ENCODE measurements at places on chromosomes 16 and 17.
A peak's percentile ranks its signal among the peaks of the same experiment; 100 is the strongest.

GRCh38 chr17:43368740-43369506 lies 29.9 kb upstream of the ARL4D start:
- DNase-seq: peak; percentile 86

DNA sequence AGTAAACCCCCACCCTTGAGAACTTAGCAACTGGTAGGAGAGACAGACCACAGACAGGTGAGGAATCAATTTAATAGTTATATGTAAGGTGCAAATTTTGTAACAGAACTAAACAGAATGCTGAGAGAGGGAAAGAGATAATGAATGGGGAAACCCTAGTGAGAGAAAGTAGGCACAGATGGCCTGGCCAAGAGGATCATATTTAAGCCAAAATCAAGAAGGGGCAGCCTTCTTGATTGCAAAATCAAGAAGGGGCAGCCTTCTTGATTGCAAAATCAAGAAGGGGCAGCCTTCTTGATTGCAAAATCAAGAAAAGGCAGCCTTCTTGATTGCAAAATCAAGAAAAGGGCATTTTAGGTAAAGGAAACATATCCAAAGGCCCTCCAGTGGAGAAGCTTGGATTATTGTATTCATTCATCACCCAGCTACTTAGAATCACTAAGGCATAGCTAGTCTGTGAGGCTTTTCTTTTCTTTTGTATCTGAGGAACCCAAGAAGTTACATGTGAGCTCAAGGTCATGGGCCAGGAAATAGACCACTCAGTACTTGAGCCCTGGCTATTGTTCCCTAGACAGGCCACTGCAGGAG lies 190.6 kb downstream of the CYLD start:
- DNase-seq: no peak

DNA sequence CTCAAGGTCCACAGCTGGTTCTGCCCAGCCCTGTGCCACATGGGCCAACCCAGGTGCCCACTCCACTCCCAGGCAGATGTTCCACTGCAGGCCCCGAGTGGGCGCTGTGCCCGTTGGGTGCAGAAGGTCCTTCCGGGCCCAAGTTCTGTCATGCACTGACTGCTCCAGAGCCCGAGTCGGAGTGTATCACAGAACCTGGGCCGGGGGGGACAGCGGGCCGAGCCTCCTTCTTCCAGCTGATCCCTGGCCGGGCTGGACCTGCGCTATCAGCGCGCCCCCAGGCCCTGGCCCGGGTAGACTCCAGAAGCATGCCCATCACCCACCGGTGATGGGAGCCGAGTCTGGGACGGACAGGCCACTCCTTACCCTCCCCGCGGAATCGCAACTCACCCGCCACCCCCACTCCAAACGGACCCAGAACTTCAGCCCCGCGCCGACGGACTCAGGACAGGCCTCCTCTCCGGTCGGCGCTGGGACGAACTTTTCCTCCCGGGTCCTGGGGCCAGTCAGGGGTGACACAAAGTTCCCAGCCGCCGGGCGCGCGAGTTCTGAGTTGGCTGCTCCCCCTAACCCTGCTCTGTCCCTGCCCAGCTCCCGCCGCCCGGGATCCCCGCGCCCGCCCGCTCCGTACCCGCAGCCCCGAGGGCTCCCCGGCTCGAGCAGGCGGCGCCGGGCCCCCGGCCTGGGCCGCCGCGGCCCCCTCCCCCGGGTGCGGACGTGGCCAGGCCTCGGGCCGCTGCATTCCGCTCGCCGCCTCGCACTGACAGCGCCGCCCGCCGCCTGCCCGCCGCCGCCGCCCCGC lies at the start of gene COPZ2:
COPZ2 (minus strand) TSS at position 762 of the 802 bp plus-strand sequence; CDS start at position 742, 20 bp downstream.
- no peak for DNase-seq

DNA sequence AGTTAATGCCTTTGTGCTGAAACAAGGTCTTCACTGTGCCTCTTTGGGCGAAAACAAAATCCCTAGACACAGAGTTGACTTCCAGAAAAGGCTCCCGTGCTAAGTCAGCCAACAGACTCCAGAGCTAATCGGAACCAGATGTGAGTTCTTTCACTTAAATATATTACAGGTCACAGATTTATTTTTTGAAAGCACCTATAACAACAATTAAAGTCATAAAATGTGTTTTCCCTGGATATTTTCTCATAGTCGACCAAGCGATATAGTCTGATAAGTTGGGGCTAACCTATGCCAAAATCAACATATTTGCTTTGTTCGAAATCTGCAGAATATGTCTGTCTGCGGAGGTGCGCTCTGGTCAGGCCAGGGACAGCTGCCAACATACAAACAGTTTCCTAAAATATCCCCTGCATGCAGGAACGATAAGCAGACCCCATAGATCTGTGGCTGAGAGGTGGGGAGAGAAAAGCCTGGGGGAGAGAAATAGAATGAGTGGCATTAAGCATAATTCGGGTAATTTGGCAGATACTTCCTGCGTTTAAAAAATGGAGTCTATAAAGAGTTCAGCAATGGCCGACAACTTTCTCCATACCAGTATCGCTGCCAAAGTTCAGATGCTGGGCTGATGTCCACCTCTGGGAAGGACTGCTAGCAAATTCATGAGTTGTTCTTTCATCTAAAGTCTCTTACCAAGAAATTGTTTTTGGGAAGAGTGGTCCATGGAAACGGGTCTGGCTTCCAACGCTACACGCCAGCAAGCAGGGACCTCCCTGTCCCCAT lies 50.8 kb upstream of the MYH10 start:
- no peak for DNase-seq

DNA sequence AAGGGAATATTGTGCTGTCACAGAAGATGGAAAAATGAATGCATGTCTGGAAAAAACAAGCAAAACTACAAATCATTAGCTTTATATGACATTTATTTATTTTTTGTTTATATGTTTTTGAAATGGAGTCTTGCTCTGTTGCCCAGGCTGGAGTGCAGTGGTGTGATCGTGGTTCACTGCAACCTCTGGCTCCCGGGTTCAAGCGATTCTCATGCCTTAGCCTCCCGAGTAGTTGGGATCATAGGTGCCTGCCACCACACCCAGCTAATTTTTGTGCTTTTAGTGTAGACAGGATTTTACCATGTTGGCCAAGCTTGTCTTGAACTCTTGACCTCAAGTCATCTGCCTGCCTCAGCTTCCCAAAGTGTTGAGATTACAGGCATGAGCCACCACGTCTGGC lies 8.5 kb downstream of the NDE1 start:
- no peak for DNase-seq

DNA sequence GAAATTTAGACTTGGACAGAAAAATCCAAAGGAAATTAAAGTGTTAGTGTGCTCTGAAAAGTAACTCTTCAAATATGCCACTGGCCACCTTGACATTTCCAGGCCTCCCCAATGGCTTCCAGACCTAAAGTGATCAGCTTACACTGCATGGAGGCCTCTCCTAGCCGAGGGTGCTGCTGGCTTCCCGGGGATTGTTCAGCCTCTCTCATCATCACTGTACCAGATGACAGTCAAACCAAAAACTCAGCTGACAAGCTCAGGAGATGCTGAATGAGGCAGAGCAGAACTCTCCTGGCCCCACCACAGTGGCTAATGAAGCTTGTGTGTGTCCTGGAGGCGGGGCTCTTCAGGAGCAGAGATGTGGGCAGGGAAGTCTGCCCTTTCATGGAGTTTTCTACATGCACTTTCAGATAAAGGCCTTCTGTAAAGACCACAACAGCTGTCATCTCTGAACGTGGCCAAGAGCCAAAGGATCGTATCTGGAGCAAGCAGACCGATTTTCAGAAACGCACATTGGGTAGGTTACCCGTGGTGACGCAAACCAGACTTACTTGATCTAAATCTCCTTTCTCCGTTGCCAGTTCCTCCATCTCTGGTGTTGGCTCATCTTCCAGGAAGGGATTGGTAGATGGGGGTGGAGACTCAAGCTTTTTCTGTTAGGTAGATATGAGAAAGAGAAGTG lies 113.3 kb downstream of the VPS53 start:
- DNase-seq: no peak

GRCh38 chr16:77679391-77679790 lies 42.9 kb upstream of the NUDT7 start:
- DNase-seq: no peak

- no peak for DNase-seq
Measured at GRCh38 chr16:11557801-11558200, 28.9 kb downstream of the LITAF start.

GRCh38 chr16:25018972-25019617 lies 3.9 kb upstream of the ARHGAP17 start:
- DNase-seq: no peak

- DNase-seq: no peak
Measured at GRCh38 chr16:66457888-66458287, 30.8 kb downstream of the BEAN1 start.

GRCh38 chr17:41067281-41067680 lies 1.6 kb upstream of the KRTAP2-4 start:
- DNase-seq: no peak

- no peak for DNase-seq
Measured at GRCh38 chr17:32141679-32142037, 644 bp upstream of the RHOT1 start.

- no peak for DNase-seq
Measured at GRCh38 chr17:68596411-68596945, 4.7 kb downstream of the FAM20A start.

DNA sequence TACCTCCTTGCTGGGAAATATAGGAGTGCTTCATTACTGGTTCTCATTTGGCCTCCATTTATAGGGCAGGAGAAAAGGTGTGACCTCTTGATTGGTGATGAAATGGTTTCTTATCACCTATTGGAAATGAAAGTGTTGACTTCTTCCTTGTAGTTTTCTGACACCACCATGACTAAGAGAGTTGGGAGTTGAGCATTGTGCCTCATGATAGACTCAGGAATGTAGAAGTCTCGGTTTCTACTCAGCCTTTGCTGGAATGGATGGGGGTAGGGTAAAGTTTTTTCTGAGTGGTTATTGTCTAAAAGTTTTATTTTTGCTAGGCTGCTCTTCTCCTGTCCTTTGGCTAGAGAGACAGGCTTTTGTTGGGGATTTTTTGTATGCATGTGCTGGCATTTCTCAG lies 117.4 kb downstream of the PHKB start:
- DNase-seq: no peak

GRCh38 chr16:2955779-2956578 lies 8.1 kb upstream of the KREMEN2 start:
- no peak for DNase-seq
